CD8-positive, alpha-beta T cell (primary cell): ENCODE measurements at places on chromosomes 4 and X.

- DNase-seq = no peak
Observed at GRCh38 chrX:66638591-66639500, at the start of gene EDA2R. Gene EDA2R (minus strand): TSS chrX:66639078. CDS start chrX:66616020, 23,058 bp downstream.

DNA sequence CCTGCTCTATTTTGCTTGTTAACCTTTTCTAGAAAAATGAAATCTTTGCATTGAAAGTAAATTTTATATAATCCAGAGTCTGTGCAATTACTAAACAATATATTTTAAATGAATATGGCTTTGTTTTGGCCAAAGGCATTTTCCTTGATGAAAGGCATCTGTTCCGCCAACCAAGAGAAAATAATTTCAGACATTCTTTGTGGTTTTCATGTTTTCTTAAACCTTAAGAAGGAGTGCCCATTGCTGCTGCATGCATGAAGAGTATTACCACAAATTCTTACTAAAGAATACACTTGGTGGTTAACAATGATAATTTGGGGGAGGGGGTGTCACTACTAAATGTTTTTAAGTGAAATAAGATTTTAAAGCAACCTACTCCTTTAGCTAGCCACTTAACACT is 2.7 kb upstream of the PDGFC start:
- DNase-seq = no peak

GRCh38 chr4:24372881-24373280 is 211.5 kb downstream of the DHX15 start:
- no peak for DNase-seq

DNA sequence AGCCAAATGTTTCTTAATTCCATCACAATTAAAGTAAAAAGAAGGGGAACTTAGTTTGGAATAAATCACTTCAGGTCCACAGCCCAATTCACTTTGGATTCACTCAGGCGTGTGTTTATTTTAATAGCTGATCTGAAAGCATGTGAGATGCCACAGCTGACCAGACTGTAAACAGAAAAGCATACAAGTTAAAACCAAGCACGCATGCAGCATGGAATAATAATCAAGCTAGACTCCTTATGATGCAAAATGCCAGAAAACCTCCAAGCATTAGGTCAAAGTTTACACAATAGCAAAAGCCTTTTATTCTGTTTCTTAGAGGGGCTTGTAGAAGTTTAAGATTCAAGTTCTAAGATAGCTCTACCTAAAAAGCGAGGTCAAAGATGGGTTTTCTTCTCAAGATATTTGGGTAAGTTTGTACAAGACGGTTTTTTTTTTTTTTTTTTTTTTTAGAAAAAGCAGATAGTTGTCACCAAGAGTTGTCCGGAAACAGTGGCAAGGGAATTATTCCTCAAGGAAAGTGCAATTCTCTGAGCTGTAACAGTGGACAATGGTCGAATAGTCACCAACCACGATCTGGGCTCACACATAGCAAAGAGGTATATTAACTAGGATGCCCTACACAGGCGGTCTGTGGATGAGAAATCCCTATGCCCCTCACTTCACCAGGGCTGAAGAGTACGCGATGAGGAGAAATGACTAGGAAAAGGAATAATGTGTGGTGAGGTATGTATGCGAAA is 763 bp upstream of the PRRG1 start:
- no peak for DNase-seq

- no peak for DNase-seq
Observed at GRCh38 chr4:153788051-153788412, 851 bp downstream of the SFRP2 start.

DNA sequence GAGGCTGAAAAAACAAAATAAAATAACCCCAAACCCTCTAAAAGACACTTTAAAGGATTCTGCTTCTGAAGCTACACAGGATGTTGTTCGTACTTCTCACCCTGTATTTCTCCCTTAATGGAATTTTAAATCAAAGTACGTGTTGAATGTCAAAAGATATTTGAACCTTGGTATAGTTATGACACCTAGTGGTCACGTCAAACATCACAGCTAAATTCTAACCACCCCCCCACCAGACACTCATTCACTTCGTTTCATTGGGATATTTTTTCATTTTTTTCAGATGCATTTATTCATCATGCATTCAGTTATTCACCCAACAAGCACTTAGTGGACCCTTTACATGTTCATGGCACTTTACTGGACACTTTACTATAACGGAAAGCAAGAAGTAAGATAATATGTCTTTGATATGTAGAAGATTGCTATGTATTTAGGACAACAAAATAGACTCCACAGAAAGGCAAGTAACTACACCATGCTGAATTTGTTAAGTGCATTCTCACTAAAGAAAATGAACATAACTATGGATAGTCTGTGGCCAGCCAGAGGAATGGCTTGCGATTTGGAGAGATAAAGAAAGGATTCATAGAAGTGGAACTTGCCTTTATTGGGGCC is 62.5 kb upstream of the GPR174 start:
- peak; percentile 6 for DNase-seq

DNA sequence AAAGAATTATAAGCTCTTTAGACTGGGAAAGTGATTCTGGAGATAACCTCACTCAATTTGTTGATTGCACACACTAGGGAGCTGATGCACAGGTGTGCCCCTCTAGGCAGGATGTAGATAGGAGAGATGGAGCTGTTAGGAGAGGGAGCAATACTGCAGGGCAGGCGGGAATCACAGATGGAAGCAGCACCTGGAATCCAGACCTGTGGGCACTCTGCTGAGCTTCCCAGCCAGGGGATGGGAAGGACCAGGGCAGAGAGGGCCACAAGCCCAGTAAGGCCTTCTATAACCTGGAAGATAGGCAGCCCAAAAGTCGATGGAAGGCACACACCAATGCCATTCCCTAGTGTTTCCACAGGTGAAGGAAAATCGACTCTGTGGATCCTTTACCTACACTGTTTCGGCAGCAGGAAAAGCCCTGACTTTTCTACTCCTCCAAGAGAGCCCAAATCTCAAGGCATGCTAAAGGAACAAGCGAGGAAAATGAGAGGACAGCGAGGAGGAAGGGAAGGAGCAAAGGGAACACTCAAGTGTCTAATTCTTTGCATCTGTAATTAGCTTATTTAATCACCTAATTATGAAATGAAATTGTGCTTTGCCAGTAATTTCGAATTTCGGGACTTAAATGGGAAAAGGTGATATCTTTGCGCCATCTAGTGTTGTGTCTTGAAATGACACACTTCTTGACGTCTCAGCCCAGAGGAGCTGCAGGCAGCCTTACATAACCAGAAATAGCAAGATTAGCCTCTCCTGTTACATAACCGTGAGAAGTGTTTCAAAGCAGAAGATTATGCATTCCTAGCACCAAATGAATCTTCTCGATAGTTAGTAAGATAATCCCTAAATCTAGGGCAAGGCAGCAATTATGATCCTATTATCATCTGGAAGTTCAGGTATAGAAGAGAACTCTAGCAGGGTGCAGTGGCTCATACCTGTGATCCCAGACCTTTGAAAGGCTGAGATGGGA is 31.0 kb upstream of the TLR3 start:
- no peak for DNase-seq

DNA sequence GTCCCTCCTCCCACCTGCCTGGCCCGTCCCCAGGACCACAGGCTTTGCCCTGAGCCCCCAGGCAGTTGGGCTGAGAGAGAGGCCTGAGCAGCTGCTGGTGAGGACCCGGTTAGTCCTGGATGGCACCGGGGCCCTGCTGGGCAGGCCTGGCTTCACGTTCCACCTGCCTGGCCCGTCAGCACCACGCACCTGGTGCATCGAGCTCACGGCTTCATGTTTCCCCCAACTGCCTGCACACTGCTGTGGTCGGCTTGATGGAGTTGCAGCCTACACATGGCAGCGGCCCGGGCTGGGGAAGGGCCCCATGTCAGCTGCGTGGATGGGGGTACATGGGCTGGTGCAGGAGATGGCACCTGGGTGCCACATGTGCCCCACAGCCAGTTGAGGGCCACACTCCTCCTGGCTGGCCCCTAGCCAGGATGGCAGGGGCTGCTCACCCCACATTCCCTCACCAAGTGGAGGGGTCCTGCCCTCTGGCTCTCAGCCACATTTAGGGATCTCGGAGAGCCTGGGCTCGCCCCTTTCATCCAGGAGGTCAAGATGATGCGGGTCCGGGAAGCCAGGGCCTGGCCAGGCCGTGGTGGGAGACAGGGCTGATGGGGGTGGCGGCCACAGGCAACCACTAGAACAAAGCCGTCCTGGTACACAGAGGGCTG is 28.5 kb downstream of the NKX1-1 start:
- no peak for DNase-seq

DNA sequence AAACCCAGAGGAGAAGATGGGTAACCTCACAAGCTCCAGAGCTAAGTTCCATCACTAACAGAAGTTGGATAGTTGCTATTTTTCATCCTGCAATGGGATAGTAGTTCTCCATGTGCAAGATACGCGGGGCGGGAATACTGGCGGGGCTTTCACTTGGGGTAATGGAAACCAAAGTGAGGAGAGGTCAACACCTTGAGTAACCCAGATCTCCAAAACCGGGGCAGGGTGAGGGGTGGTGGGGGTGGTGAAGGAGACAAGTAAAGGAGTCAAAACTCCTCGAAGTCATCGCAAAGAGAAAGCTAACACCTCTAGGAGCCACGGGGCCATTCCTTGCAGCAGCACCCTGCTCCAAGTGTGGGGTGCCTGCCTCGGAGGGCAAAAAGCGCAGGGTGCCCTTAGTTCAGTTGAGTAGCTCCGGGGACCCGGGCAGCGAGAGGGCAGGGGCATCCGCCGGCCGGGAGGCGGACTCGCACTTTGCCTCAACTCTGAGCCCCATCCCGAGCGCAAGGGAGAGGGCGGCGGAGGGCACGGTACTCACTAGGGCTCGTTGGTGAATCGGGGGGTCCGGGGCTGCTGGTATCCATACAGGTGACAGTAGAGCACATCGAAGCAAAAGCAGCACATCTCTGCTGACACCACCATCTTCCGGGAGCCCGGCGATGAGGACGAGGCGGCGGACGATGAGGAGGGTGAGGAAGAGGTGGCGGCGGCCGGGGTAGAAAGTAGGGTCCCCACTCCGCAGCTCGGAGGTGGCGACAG is 645 bp downstream of the AMMECR1 start:
- DNase-seq = no peak

GRCh38 chr4:168781341-168781740 is 228.7 kb downstream of the CBR4 start:
- no peak for DNase-seq

GRCh38 chrX:136766785-136767103 is 14.0 kb downstream of the ARHGEF6 start:
- DNase-seq = no peak

- DNase-seq = no peak
Observed at GRCh38 chr4:173494013-173494970, 35.7 kb downstream of the HAND2 start.

DNA sequence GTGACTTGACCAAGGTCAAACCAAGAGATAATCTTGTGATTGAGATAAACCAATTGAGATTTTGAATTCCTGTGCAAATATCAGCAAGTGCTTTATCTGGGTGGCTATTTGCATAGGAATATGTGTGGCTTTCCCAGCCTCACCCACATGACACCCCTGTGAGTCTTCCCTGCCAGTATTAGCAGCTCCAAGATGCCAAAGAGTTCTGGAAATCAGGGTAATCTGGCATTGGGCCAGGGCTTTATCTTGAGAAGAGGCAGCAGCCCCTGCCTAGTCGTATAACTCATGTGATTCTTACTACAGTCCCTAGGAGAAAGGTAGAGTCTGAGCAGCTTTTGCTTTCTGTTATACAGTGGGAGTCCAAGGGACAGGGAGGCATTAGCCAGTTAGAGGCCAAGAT is 87.7 kb downstream of the RLIM start:
- no peak for DNase-seq

- no peak for DNase-seq
Observed at GRCh38 chr4:147863808-147864472, 132.1 kb downstream of the ARHGAP10 start.

DNA sequence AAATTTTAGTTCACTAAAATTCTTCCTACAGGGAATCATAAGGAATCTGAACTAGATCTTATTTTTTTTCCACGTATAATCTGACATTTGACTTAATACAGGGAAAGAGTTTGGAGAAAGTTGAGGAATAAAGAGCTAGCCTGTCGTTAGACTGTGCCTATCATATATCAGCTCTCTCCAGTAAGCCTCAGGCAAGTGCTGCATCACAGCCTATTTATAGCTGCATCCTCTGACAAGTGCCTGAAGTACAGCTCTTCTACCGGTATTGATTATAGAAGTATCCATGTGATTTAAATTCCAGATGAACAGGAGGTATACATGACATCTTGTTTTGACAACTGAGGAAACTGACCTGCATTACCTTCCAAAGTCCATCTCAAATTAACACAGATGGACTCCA is 248.9 kb downstream of the TLL1 start:
- DNase-seq = no peak

- DNase-seq = peak; percentile 56
Observed at GRCh38 chrX:111041018-111041462, 55.0 kb upstream of the PAK3 start.

- no peak for DNase-seq
Observed at GRCh38 chrX:103151799-103152198, 58.9 kb upstream of the NXF3 start.

DNA sequence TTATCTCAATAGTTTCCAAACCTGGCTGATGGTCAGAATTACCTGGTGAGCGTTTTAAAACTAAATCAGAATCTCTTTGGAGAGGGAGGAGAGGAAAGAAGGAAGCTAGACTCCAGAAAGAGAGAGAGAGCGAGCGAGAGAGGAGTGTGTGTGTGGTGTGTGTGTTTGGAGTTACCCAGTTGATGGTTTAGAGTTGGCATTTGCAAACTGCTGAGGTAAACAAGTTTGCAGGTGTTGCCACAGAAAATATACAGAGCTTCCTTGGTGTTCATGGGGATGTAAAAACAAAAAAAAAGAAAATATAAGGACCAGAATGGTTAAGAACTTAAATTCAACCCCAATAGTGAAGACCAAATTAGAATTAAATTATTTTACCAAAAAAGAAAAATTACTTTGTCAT is 26.4 kb upstream of the LAP3 start:
- no peak for DNase-seq

DNA sequence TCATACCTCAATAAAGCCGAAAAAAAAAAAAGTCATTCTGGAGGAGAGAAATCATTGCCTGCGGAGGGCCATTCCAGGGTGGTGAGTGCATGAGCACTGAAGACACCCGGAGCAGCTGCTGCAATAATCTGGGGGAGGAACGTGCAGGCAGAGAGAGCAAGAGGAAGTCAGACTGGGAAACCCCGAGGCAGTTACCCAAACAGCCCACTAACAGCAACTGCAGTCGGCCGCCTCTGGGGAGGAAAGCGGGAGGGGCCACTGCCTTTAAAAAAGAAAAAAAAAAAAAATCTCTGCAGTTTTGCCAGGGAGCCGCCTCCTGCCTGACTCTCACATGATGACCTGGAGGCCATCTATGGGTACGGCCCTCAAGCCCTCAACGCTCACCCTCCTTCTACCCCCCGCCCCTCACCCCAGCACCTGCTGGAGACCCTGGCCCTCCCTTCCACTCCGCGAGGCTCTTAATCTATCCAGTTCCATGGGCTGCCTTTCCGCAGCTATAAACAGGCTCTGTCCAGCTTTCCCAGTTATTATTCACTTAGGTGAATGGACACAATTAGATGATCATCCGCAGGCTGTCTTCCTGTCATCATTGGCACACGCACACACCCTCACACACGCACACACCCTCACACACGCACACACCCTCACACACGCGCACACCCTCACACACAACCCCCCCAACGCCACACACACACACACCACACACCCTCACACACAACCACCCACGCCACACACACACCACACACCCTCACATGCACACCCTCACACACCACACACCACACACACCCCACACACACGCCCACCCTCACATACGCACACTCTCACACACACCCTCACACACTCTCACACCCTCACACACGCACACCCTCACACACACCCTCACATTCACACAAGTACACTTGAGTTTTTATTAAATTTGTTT is 3.4 kb upstream of the AVPR2 start:
- peak; percentile 50 for DNase-seq
